ENCODE measurements at places on chromosomes 2 and 18. TPM values are rescaled to one million over a fixed set of nuclear protein-coding genes. Genes with fewer than 3 reads are reported as not detected.

The VWA3B gene
- not detected for total RNA-seq

The RIT2 gene
- not detected for total RNA-seq

The FTCDNL1 gene
- total RNA-seq, result not detected

The RESP18 gene
- total RNA-seq, result not detected

The C2orf81 gene
- 0.34 TPM for total RNA-seq

The CD302 gene
- total RNA-seq, result 16.4 TPM

- no peaks in the 10 kb centered on the region for H3K36me3 ChIP-seq
- DNase-seq, result no peak
- H3K4me1 ChIP-seq, result peaks cover 70% of the 10 kb centered on the region
Measured at GRCh38 chr2:237295889-237296480, 118.0 kb downstream of the COL6A3 start.

DNA sequence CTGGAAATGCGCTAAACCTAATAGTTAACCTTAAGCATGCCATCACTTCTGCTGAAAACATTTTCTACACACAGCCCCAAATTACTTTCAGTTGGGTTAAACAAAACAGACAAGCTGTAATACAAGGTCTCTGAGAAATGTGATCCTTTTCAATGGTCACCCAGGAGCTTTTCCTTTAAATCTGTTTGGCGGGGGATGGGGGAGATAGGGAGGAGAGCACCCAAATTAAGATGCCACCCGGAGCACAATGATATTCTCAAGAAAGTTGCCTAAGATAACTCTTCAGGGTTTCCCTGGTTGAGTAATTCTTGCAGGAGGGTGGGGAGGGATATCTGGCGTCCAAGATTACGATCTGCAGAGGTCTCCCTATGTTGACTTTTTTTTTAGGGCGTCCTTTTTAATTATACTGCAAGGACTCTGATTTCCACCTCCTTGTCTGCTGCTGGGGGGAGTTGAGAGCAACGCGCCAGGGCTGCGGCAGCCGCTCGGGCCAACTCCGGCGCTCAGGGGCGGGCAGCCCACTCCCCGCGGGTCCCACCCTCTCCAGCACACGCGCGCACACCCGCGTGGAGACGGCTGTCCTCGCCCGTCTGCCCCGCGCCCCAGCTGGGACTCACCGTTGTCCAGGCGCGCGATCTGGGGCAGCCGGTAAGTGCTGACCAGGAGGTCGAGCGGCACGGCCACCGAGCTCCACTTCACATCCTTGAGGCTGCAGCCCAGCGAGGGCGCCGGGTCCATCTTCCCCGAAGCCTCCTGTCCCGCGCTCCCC is 807 bp downstream of the GAREM1 start:
- peak overlapping the region; percentile 90 for H3K4me3 ChIP-seq
- H3K27me3 ChIP-seq, result peaks cover 13% of the 10 kb centered on the region
- peaks cover 17% of the 10 kb centered on the region for H3K4me1 ChIP-seq
- no peaks in the 10 kb centered on the region for H3K36me3 ChIP-seq
- DNase-seq, result peak; percentile 44

GRCh38 chr2:224576088-224576715 is 9.0 kb downstream of the CUL3 start:
- H3K36me3 ChIP-seq, result peaks cover 9% of the 10 kb centered on the region
- peaks cover 7% of the 10 kb centered on the region for H3K4me1 ChIP-seq
- H3K27ac ChIP-seq, result no peak overlapping the region
- no peaks in the 10 kb centered on the region for H3K27me3 ChIP-seq
- no peak overlapping the region for H3K4me3 ChIP-seq

DNA sequence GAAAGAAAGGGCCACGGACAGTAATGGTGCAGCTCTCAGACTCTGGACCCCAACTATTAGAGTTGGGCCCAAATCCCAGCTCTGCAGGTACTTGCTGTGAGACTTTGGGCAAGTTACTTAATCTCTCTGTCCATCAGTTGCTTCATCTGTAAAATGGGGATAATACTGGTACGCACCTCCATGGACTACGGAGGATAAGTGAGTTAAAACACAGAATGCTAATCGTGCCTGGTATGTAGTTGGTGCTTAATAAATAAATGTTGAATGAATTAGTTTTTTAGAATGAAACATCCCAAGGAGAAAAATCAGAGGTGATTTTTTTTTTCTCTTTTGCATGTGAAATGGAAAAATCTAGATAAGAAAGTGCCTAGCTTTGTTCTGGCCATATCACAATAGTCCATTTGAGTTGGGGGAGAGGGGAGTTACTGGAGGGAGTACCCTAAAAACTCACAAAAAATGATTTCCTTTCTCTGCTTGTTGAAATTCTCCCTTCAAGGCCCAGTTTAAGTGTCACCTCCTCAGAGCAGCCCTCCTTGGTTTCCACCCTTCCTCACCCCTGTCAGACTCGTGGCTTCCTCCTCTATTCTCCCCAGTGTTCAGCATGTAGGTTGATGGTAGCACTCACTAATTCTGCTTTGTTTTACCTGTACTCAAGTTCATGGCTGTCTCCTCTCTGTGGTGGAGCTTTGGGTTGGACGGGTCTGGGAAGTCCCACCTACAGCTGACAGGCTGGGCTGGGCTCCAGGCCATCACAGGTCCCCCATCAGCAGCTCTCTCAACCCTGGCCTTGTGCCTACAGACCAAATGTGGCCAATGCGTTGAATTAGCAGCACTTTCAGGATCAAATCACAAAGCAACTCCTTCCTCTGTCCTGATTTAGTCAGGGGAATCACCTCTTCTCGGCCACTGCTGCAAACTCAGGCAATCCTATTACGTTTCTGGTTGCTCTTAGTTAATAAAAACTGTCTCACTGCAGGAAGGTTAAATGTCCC is 92.8 kb upstream of the TAF1B start:
- H3K4me1 ChIP-seq, result peaks cover 18% of the 10 kb centered on the region
- no peak for DNase-seq
- no peak overlapping the region for H3K4me3 ChIP-seq
- H3K27me3 ChIP-seq, result no peaks in the 10 kb centered on the region
- no peak overlapping the region for H3K27ac ChIP-seq
- no peaks in the 10 kb centered on the region for H3K36me3 ChIP-seq

- no peaks in the 10 kb centered on the region for H3K36me3 ChIP-seq
- no peak overlapping the region for H3K27ac ChIP-seq
- 0 out of 2 replicates have a peak, but pooled peaks cover 4% of the 10 kb centered on the region for H3K27me3 ChIP-seq
- DNase-seq, result no peak
- no peaks in the 10 kb centered on the region for H3K4me1 ChIP-seq
- H3K4me3 ChIP-seq, result no peak overlapping the region
Measured at GRCh38 chr2:41736586-41736985, 311.2 kb upstream of the PKDCC start.

DNA sequence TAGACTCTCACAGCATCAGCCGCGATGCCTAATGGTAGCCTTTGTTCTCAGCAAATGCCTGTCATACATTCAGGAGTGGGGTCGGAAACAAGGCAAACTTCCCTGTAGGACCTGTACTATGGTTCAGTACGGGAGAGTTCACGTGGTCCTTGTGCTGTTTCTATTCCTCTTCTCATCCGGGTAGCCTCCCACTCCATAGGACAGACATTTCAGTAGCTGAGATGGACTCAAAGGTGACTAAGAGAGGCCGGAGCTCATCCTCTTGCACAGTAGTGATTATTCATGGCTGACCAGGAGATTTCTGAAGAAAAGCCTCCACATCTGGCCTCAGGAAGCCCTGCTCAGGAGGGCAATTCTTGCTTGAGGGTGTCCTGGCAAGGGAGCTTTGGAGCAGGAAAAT is 117.8 kb upstream of the SPRED2 start:
- no peak overlapping the region for H3K27ac ChIP-seq
- H3K36me3 ChIP-seq, result no peaks in the 10 kb centered on the region
- H3K4me3 ChIP-seq, result no peak overlapping the region
- no peaks in the 10 kb centered on the region for H3K27me3 ChIP-seq
- DNase-seq, result no peak
- peaks cover 11% of the 10 kb centered on the region for H3K4me1 ChIP-seq

DNA sequence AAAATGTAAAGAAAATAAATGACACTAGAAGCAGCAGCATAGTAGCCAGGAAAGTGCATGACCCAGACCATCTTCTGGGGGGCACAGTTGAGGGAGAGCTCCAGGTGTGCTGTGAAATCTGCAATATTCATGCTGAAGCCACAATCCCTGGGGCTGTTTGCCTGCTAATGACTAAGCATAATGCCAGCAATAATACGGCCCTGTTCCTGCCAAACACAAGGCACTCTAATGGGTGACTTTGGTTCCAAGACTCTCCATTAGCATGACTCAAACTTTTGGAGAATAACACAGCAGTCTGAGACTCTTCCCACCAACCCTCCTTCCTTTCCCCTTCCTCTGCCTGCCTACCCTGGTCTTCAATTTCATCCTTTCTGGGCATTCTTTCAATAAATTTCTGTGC is 77.9 kb upstream of the DOCK10 start:
- no peak overlapping the region for H3K27ac ChIP-seq
- no peak overlapping the region for H3K4me3 ChIP-seq
- H3K4me1 ChIP-seq, result peaks cover 7% of the 10 kb centered on the region
- no peaks in the 10 kb centered on the region for H3K27me3 ChIP-seq
- DNase-seq, result no peak

- no peaks in the 10 kb centered on the region for H3K36me3 ChIP-seq
- no peak overlapping the region for H3K4me3 ChIP-seq
- no peak for DNase-seq
- H3K27ac ChIP-seq, result no peak overlapping the region
Measured at GRCh38 chr18:75454022-75454795, 26.7 kb upstream of the SMIM21 start.

- no peak for DNase-seq
- H3K27me3 ChIP-seq, result no peaks in the 10 kb centered on the region
- H3K27ac ChIP-seq, result no peak overlapping the region
- no peak overlapping the region for H3K4me3 ChIP-seq
Measured at GRCh38 chr2:223688094-223688835, 86.1 kb upstream of the SCG2 start.

GRCh38 chr2:219401606-219402005 is 13.9 kb upstream of the DNPEP start:
- no peak overlapping the region for H3K4me3 ChIP-seq
- H3K4me1 ChIP-seq, result peaks cover 23% of the 10 kb centered on the region
- no peak overlapping the region for H3K27ac ChIP-seq
- no peak for DNase-seq

DNA sequence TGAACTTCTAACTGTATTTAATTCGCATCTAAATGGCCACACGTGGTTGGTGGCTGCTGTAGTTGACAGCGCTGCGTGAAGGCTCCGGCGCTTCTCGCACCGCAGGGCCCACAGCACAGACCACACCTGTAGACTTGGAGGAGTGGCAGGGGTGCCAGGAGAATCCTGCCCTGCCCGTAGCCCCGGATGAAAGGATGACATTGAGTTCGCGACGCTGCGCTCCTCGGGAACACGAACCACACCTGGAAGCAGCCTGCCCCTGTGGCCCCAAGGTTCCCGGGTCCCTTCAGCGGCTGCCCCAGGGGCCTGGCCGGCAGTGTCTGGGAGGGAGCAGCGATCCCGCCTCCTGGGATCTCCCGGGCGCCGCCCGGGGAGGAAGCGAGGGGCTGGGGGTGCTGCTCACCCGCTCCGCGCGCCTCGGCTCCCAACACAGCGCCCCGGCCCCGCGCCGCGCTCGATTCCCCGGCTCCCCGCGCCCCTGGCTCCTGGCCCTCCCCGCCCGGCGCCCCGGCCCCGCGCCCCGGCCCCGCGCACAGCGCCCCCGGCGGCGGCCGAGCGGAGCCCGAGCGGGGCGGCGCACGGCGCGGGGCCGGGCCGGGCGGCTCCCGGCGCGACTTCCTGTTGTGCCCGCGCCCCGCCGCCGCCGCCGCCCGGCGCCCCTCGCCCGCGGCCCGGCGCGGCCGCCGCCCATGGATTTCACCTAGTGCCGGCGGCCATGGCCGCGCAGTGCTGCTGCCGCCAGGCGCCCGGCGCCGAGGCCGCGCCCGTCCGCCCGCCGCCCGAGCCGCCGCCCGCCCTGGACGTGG is at the start of gene RNPEPL1:
RNPEPL1 (plus strand) TSS at position 613 of the 806 bp plus-strand sequence; CDS start at position 716, 103 bp downstream.
- H3K4me3 ChIP-seq, result peak within 1 kb of the TSS; percentile 61
- H3K36me3 ChIP-seq, result peaks cover 9% of the 10 kb centered on the region
- no peaks in the 10 kb centered on the region for H3K27me3 ChIP-seq
- no peak within 1 kb of the TSS for H3K27ac ChIP-seq
- peak; percentile 42 for DNase-seq

- H3K27me3 ChIP-seq, result peaks cover 54% of the 10 kb centered on the region
- no peaks in the 10 kb centered on the region for H3K36me3 ChIP-seq
- no peak for DNase-seq
- H3K4me3 ChIP-seq, result no peak overlapping the region
Measured at GRCh38 chr2:232416521-232417470, 10.2 kb downstream of the ALPG start.

- H3K4me1 ChIP-seq, result no peaks in the 10 kb centered on the region
- no peaks in the 10 kb centered on the region for H3K36me3 ChIP-seq
- H3K27me3 ChIP-seq, result no peaks in the 10 kb centered on the region
- H3K4me3 ChIP-seq, result no peak overlapping the region
Measured at GRCh38 chr2:202178346-202178958, 59.9 kb downstream of the SUMO1 start.

GRCh38 chr2:100205174-100205573 is 62.8 kb upstream of the AFF3 start:
- H3K36me3 ChIP-seq, result no peaks in the 10 kb centered on the region
- DNase-seq, result no peak
- H3K4me1 ChIP-seq, result no peaks in the 10 kb centered on the region
- H3K4me3 ChIP-seq, result no peak overlapping the region
- H3K27ac ChIP-seq, result no peak overlapping the region

- no peaks in the 10 kb centered on the region for H3K27me3 ChIP-seq
- peaks cover 13% of the 10 kb centered on the region for H3K4me1 ChIP-seq
- no peak overlapping the region for H3K27ac ChIP-seq
Measured at GRCh38 chr2:190794790-190795189, 85.8 kb upstream of the GLS start.

DNA sequence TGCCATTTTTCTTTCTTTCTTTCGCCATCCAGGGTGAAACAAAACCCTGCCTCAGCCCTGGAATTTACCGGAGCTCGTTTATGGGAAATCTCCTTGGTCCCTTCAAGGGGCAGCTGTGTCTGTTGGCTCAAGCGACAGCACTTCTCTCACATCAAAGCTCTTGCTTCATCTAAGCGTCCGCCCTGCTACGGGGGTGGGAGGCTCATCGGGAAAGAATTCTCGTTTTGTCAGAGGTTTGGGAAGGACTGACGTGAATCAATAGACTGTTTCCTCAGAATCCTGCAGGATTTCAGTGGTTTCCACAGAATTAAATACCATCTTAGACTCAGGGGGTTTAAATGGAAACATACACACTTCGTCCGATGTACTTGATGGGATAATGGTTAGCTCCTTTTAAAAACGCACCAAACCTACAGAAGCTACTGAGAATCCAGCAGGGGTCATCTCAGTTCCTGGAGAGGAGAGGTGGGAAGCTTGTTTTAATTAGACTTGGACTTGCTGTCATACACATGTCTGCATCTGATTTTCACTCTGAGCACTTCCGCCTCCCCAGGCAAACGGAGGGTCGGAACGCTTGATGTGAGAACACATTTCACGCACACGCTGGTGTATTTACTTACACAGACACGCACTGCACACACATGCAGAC is 91.6 kb downstream of the ASB1 start:
- H3K36me3 ChIP-seq, result no peaks in the 10 kb centered on the region
- H3K27ac ChIP-seq, result no peak overlapping the region
- no peak overlapping the region for H3K4me3 ChIP-seq
- H3K4me1 ChIP-seq, result no peaks in the 10 kb centered on the region
- no peaks in the 10 kb centered on the region for H3K27me3 ChIP-seq

All from SJSA1 (cell line).